ENCODE measurements at places on chromosomes 1 and 21. TPM values are rescaled to one million over a fixed set of nuclear protein-coding genes. Genes with fewer than 3 reads are reported as not detected.
A peak's percentile ranks its signal among the peaks of the same experiment; 100 is the strongest.

GRCh38 chr1:58434607-58435006, 111.9 kb downstream of the OMA1 start:
- no peak for DNase-seq

- no peak for DNase-seq
Measured at GRCh38 chr1:121408354-121408753, 223.6 kb downstream of the SRGAP2C start.

The KRTAP12-2 gene
- polyA plus RNA-seq: not detected

The LCE3D gene
- polyA plus RNA-seq: not detected

GRCh38 chr1:167263344-167263743, 42.7 kb downstream of the POU2F1 start:
- DNase-seq: no peak

GRCh38 chr1:4851385-4852065, 197.1 kb downstream of the AJAP1 start:
- DNase-seq: no peak

The CDK18 gene
- 73.1 TPM for polyA plus RNA-seq

GRCh38 chr21:17088500-17088899, 424.3 kb upstream of the CXADR start:
- no peak for DNase-seq

The CD2 gene
- 0.27 TPM for polyA plus RNA-seq

DNA sequence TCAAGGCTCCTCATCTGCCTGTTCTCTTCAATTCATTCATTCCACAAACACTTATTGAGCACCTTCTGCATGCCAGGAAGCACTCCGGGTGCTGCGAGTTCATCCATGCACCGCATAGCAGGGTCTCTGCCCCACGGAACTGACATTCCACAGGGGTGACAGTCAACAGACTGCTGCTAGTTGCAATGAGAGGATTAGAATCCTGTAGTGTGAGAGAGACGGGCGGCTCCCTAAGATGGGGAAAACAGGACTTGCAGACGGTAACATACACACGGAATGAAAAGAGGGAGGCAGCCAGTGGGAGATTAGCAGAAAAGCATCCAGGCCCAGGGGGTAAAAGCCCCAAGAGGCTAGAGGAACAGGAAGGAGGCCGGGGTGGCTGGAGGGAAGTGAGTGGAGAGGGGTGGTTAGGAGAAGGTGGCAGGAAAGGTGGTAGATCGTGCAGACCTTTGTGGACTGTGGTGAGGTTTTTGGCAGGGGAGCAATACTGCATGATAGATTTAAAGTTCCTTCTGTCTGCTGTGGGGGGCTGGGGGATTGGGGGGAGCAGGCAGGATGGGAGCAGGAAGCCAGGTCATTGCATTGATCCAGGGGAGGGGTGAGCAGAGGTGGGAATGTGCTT, 6.6 kb downstream of the TNFRSF8 start:
- no peak for DNase-seq

DNA sequence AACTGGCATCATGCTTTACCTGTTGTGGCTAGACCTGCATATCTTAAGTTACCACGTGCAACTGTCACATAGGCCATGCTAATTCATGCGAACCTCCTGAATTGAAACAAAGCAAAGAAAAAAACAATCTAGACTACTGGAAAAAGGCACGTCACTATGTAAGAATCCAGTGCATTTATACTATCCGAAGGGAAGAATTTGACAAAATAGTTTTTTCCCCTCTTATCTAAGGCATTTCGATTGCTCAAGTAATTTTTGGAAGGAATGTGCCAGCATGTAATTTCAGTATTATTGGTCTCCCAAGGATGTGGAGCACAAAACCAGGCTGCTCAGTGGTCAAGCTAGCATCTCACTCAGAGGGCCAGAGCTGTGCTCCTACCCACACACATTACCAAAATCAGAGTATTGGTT, 31.5 kb upstream of the C1orf198 start:
- peak; percentile 58 for DNase-seq

The FLG gene
- polyA plus RNA-seq: not detected

- DNase-seq: no peak
Measured at GRCh38 chr1:172914501-172915144, 136.1 kb downstream of the TNFSF18 start.

GRCh38 chr1:15411593-15412137, 2.0 kb downstream of the EFHD2 start:
- no peak for DNase-seq

GRCh38 chr1:170682169-170682568, 18.2 kb downstream of the PRRX1 start:
- no peak for DNase-seq

DNA sequence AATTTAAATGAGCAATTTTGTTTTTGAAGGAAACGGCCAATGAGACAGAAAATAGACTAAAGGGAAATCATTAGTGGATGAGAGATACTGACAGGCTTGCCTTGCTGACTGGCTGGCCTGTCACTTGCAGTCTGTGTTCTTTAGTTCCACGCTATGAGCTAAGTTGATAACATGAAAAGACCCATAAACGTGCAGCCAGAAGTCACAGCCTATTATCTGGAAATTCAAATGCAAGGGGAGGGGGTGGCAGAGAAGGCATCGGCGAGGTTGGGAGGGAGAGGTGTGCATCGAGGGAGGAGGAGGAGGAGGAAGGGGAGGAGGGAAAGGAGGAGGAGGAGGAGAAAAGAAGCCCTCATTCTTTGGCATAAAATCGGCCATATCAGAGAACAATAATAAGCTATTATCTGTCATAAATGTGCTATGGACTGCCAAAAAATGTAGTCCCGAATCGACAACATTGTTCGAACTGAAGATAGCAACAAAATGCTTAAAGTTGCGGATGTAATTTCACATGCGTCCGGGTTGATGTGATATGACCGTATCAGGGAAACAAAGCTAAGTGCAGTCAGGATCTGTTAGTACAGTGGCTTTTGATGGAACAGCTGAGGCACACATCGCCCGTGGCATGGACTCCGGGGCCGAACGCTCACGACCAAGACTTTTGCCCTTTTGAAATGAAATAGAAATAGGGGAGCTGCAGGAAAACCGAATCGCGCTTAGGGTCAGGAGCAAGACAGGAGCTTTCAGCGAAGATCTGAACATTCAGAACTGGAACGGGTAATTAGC, 11.6 kb upstream of the BARHL2 start:
- peak; percentile 55 for DNase-seq

DNA sequence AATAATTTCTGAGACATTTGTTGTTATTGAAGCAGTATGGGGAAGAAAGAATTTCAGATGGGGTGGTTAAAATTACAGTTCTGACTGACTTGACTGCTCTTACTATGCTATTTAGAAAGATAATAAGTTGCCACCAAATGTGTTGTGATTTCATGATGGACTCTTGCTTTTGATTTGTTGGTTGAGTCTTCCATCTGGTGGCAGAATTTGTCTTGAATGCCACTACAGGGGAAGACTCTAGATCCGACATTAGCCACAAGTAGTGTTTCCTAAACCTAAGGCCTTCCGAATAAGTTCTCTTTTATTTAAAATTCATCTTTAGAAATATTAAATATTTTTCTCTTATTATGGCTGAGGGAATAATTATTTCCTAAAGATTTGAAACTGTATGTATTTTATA, 190.9 kb upstream of the ADGRL4 start:
- DNase-seq: no peak

The CFAP141 gene
- polyA plus RNA-seq: not detected

- DNase-seq: peak; percentile 22
Measured at GRCh38 chr1:160544647-160545046, 21.6 kb upstream of the SLAMF6 start.

DNA sequence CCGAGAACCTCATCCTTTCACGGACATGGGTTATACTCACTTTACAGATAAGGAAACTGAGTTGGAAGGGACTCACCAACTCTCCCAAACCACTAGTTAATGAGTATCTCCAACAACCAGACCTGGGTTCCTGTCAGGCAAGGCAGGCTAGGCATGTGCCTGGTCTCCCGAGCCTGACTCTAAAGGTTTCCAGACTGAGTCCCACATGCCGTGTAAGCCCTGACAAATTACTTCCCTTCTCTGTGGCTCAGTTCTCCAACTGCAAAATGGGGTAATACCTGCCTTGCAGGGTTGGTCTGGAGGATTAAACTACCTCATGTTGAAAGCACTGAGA, 34.3 kb downstream of the SSBP3 start:
- no peak for DNase-seq

DNA sequence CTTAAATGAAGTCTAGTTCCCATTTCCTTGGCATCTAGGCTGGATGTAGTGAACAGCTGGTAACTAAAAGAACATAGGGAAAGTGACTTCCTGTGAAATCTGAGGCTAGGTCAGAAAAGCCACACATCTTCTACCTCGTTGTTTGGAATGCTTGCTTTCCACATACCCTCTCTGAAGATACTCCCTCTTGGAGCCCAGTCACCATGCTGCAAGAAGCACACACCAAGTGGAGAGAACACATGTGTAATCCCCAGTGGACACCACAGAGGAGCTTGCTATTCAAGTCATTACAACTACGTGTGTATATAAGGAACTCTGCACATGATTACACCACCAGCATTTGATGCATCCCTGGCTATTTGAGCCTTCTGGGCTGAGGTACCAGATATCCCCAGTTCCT, 125.9 kb downstream of the RGS21 start:
- DNase-seq: no peak

DNA sequence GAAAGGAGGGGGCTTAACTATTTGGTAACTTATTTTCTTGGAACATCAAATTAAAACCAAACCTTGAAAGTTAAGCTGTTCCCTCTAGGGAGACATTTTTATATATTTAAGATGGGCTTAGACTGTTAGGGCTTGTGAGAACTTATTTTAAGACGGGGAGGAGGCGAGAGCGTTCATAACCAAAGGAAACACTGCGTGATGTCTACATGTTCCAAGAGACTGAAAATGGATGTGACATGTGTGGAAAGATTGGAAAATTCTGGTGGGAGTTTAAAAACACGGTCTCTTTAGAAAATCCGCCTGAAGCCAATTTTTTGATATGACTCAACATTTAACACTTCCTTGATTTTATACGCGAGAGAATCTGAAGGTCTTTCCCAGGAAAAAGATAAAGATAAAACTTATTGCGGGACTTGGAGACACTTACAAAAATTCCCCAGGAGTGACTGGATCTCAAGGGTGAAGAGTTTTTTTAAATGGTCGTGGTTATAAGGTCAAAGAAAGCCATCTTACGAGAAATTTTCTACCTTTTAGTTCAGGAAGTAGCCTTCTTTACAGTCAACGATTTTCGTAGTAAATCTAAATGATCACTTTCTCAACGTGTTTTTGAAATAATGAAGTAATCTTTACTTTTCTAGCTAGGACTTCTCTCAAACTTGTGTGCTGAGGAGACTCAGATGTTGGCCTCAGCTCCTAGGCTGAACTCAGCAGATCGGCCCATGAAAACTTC, 828 bp downstream of the PNRC2 start:
- DNase-seq: peak; percentile 46

GRCh38 chr1:92820024-92820423, 11.8 kb upstream of the RPL5 start:
- no peak for DNase-seq

- no peak for DNase-seq
Measured at GRCh38 chr1:42017259-42017658, 98.5 kb upstream of the HIVEP3 start.

The POLR3GL gene
- 47.1 TPM for polyA plus RNA-seq

The TAS1R3 gene
- polyA plus RNA-seq: 0.24 TPM

- DNase-seq: no peak
Measured at GRCh38 chr1:36557041-36558000, 74.6 kb upstream of the CSF3R start.

GRCh38 chr1:176450526-176450925, 12.4 kb upstream of the PAPPA2 start:
- DNase-seq: no peak

The LRRC40 gene
- 4.0 TPM for polyA plus RNA-seq

The BTBD19 gene
- polyA plus RNA-seq: 0.42 TPM

The OR2T33 gene
- not detected for polyA plus RNA-seq

- no peak for DNase-seq
Measured at GRCh38 chr1:101295209-101295608, 58.4 kb downstream of the S1PR1 start.

The LY9 gene
- polyA plus RNA-seq: 0.15 TPM

GRCh38 chr1:50841791-50842387, 118.2 kb downstream of the FAF1 start:
- no peak for DNase-seq
